ENCODE measurements at places on chromosomes 16 and 17.

- DNase-seq = no peak
Measured at GRCh38 chr16:11298143-11298900, 17.2 kb upstream of the PRM1 start.

- DNase-seq = no peak
Measured at GRCh38 chr16:26963109-26963508, 103.6 kb upstream of the C16orf82 start.

- DNase-seq = no peak
Measured at GRCh38 chr17:16920628-16921020, 51.3 kb downstream of the TNFRSF13B start.

DNA sequence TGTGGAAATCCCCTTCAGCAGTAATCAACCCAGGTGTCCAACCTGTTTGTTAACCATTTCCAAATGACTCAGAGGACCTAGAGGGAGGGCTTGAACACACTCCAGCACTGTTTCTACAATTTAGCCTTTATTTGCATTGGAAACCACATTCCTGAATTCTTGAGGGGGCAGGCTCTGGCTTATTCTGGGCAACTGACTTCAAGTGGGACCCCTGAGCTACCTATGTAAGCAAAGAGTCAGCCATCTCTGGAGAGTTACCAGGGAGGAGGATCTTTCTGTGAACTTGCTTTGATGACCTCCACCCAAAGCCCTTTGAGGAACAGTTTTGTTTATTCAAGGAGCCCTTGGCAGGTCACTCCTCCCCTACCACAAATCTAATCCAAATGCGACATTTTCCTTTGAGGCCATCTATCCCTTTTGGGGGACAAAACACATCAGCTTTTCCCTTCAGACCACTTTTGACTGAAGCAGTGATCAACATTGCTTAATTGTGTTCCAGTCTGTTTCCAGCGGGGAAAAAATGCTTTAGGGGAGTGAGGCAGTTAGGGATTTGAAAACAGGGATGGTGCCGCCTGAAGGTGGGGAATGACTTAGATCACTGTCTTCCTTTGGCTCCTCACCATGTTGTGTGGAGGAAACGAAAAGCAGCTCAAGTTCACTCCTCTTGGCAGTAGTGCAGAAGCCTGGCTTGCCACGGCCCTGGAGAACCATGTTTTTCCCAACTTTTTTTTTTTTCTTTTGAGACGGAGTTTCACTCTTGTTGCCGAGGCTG is 46.2 kb downstream of the TUBD1 start:
- no peak for DNase-seq

DNA sequence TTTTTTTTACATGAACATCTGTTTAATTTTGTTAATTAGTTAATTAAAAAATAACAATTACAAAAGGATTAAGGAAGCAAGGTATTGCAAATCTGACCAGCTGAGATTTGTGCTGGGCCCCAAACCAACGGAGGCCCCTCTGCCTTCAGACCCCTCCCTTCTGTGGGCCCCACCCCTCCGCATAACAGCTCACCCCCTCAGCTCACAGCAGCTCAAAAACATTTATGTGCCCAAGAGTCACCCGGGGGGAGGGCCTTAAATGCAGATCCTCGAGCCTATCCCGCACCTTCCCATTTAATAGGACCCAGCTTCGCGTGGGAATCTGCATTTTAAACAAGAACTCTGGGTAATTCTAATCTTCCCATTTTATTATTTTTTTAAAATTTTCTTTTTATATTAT is 75.0 kb downstream of the MGAT5B start:
- DNase-seq = no peak

GRCh38 chr16:57273359-57273758 is 11.1 kb downstream of the PLLP start:
- no peak for DNase-seq

- no peak for DNase-seq
Measured at GRCh38 chr17:44527102-44527501, 23.9 kb upstream of the GPATCH8 start.

DNA sequence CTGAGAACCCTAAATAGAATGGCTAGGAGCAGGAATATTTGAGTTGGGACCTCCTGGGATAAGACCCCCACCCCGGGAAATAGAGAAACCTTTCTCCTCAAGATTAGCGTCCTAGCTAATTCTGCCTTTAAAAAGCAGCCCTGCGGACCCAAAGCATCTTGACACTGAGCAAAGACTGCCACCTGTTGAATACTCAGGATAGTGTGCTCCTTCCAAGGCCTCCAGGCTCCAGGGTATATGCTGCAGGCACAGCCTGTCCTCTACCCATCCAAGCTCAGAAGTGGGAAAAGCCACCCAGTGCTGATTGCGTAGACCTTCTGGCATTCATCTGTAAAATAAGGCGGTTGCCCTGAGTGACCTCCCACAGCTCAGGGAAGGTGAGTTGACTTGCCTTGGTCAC is 456.2 kb upstream of the DYNLRB2 start:
- peak; percentile 38 for DNase-seq

GRCh38 chr16:81523387-81524115 is 78.9 kb downstream of the CMIP start:
- no peak for DNase-seq

GRCh38 chr16:10539236-10539635 is 41.2 kb downstream of the EMP2 start:
- DNase-seq = no peak

GRCh38 chr17:51335883-51336822 is 75.8 kb downstream of the UTP18 start:
- no peak for DNase-seq

DNA sequence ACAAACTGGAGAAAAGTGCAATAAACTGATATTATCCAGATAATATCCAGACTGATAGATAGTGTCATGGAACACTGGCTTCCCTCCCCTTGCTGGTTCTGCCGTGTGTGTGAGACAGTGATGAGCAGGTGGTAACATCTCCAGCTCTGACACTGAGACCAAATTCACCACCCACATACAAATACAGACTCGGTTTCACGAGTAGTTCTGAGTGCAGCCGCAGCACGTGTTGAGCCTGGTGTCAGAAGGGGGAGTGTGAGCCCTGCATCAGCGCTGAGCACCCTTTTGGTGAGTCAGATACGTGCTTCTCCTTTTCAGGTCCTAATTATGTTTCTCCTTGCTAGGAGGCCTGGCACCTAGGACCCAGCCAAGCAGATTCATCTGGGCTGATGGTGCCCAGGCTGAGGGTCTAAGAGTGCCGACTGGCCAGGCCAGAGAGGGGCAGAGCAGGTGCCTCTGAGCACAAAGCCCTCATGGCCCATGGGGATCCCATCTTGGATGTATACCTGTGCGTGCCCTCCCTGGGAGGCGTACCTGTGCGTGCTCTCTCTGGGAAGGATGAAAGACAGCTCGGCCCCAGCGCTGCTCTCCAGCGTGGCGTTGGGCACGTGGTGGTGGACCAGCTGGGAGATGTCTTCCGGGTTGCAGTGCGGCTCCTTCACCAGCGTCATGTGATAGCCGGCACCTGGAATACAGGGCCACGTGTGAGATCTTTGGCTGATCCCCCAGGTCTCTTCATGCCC is 27.3 kb upstream of the RNPS1 start:
- DNase-seq = no peak

DNA sequence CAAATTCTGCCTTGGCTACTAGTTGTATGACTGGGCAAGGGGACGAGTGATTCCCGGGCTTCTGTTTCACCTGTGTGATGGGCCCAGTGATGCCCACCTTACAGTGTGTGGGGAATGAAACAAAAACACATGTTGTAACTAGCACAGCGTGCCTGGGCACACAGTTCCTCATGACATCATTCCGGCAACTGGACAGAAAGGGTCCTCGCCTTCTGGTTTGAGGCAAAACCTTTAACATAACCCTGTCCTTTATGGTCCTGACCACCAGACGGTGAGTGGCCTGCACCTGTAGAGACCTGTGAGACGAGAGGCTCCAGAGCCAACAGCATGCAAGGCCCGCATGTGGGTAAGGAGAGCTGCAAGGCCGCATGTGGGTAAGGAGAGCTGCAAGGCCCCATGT is 7.7 kb upstream of the SLC38A8 start:
- DNase-seq = no peak

- DNase-seq = no peak
Measured at GRCh38 chr17:29054835-29055234, 11.9 kb downstream of the PIPOX start.

GRCh38 chr17:76481071-76481655 is 13.8 kb downstream of the AANAT start:
- no peak for DNase-seq

DNA sequence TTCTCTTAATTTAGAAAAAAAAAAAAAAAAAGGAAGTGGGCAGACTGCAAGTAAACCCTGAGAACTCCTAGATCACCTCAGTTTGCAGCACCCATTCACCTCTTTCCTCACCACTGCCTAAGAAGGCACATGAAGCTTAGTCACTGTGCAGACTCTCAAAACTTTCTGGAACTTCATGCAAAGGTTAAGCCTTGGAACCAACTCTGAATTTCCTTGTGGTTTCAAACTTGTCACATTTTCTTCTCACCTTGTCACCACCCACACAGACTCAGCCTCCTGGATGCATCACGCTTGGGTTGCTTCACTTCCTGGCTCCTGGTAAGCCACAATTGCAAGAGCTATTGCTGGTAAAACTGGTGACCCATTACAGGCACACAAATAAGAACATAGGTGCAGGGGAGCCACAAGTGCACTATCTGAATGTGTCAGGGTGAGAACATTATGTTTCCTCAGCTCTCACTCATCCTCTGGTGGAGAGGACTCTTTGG is 15.0 kb upstream of the CPD start:
- DNase-seq = no peak

DNA sequence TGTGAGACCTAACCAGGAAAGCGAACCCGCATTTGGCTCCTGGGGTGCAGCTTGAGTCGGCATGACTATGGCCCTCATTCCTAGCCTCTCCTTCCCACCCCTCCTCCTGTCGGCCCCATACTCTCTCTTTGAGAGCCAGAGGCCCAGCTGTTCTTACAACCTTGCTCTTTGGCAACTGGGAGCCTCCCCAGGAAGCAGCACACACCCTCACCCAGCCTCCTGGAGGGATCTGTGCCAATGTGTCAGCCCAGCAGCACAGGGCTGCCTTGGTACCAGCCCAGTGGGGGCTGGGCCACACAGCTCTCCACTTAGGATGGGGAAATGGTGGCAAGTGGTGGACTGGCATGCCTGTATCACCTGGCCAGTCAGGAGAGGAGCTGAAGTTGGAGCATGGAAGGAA is 70.3 kb upstream of the LGALS9 start:
- DNase-seq = no peak

- peak; percentile 54 for DNase-seq
Measured at GRCh38 chr17:81428121-81428515, 32.9 kb downstream of the BAHCC1 start.

DNA sequence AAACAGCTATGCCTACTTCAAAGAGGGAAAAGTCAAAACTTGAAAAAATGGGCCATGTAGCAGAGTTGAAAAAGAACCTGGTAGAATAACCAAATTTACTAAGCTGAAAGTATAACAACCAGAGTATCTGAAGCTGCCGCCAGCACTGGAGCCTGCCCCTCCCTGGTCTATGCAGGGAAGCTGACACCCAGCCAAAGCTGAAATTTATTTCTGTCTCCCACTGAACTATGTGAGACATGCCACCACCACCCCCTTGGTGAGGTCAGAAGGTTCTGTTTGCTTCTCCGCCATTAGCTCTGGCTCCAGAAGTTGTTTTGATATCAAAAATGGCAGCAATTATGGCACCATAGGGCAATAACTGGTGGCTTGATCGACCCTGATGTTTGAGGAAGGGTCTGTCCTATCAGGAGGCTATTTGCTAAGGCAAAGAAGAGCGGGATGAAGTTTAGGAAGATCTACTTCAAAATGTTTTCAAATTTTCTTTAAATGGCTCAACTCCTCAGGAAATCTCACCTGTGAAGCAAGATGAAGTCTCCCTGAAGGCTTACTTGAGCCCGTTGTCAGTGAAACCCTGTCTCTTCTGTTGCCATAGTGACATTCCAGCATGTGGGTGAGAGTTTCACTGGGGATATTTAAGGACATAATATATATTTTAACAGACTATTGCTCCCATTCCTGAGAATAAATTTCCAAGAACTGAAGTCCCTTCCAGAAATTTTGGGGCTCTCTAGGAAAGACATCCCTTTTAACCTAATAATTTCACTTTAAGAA is 122.0 kb downstream of the COPRS start:
- DNase-seq = no peak

- no peak for DNase-seq
Measured at GRCh38 chr17:14926526-14927122, 338.5 kb downstream of the PMP22 start.

- peak; percentile 94 for DNase-seq
Measured at GRCh38 chr17:8153957-8154607, 1.9 kb upstream of the PER1 start.

DNA sequence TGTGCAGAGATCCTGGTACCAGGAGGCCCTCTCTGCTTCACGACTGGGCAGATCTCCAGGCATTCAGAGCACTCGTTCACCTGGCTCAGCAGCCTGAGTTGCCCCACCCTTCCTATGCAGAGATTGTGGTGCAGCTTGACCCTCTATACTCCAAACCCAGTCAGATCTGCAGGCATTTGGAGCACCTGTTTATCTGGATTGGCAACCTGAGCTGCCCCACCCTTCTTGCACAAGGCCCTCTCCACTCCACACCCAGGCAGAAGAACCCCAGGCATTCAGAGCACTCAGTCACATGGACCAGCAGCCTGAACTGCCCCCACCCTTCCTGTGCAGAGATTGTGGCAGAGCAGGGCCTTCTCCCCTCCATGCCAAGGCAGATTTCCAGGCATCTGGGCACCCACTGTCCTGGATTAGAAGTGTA is 88.4 kb upstream of the CDH5 start:
- no peak for DNase-seq

GRCh38 chr17:40309031-40309948 is at the start of gene RARA:
RARA (plus strand) TSS chr17:40309180; CDS start chr17:40331219, 22,039 bp downstream.
- no peak for DNase-seq

- no peak for DNase-seq
Measured at GRCh38 chr16:56633535-56633934, 1.1 kb downstream of the MT1M start.

- no peak for DNase-seq
Measured at GRCh38 chr16:23318639-23319038, 16.5 kb downstream of the SCNN1B start.

DNA sequence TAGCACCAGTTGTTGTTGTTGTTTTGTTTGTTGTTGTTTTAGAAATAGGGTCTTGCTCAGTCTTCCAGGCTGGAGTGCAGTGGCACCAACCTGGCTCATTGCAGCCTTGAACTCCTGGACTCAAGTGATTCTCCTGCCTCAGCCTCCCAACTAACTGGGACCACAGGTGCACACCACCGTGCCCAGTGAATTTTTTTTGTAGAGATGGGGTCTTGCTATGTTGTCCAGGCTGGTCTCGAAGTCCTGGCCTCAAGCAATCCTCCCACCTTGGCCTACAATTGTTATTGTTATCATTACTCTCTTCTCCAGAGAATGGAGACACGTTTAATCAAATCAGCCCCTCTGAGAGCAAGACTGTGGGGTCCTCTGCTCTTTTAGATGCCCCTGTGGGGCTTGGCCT is 42.7 kb upstream of the EMP2 start:
- DNase-seq = no peak

DNA sequence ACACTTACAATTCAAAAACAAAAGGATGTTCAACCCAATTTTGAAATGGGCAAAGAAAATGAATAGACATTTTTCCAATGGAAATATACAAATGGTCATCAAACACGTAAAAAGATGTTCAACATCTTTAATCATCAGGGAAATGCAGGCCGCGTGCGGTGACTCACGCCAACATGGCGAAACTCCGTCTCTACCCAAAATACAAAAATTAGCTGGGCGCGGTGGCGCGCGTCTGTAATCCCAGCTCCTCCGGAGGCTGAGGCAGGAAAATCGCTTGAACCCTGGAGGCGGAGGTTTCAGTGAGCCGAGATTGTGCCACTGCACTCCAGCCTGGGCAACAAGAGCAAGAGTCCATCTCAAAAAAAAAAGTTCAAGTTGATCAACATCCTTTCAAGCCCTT is 1.8 kb upstream of the CLUAP1 start:
- DNase-seq = no peak
